Activated CD4-positive, CD25-positive, alpha-beta regulatory T cell (primary cell): ENCODE measurements at places on chromosomes 5 and 9.

DNA sequence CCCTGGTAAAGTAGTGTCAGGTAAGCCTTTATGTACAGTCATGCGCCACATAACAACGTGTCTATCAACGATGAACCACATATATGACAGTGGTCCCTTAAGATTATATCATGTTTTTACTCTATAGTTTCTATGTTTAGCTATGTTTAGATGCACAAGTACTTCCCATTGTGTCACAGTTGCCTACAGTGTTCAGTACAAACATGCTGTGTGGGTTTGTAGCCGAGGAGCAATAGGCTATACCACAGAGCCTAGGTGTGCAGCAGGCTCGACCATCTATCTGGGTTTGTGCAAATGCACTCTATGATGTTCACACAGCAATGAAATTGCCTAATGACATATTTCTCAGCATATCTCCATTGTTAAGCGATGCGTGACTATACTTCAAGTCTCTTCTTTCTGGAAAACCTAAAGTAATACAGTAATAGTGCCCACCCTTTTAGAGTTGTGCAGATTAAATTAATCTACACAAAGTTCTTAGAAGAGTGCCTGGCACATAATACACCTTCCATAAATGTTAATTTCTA lies 295.9 kb downstream of the ARHGAP26 start:
- no peak for DNase-seq

- DNase-seq: no peak
These were observed 97.9 kb downstream of the PDE8B start for GRCh38 chr5:77308154-77308960.

GRCh38 chr5:152631221-152631620 lies 226.1 kb upstream of the NMUR2 start:
- DNase-seq: no peak

GRCh38 chr9:98556511-98556910 lies 152.2 kb downstream of the GABBR2 start:
- no peak for DNase-seq

DNA sequence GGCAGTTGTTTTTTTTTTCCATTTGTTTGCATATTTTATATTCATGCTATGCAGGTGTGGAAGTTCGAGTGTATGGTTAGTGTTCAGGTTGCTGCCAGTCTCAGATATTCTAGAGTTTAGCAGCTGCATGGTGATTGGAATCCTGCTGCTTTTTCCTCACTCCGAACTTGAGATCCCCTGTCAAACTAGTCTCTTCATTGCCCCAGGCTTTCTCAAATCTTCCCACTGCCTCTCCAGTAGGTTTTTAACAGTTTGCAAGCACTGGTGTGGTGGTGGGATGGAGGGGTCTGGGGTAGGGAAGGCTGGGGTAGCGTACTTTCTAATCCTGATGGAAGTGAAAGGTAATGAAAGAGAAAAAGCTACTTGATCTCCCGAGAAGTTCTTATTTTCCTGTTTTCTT lies 112.9 kb downstream of the CHSY3 start:
- no peak for DNase-seq

DNA sequence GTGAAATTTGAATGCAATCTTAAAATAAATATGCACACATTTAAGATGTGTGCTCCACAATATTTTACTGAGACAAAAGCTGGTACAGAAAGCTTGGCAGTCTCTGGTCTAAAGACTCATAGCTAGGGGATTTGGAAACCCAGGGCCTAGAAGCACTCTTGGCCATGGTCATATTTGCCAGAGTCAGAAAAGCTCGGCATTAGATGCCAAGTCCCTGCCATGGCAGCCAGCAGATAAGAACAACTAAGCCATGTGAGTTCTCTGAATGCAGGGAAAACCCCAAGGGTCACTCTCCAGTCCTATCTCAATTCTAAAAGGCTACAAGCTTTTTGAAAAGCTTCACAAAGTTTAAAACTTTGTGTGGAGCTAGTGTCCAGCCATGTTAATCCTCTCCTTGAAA lies 119.5 kb downstream of the FAM114A2 start:
- no peak for DNase-seq

DNA sequence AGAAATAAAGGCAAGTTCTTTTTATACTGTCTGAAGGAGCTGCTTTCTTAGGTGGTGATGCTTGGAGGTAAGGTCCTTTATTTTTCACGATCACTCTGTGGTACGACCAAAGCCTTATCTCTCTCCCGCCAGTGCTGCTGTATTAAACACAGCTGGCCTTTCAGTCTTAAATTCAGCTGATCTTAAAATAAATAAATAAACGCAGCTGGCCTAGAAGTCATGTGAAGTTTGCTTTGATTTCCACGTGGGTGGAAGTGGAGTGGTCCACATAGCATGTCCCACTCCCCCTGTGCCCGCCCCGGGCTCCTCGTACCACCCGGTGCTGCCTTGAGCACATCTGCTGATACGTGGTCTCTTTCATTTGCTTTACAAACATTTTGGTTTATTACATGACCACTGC lies 260.4 kb downstream of the FANCC start:
- no peak for DNase-seq

- DNase-seq: no peak
These were observed 187.4 kb downstream of the FBXL7 start for GRCh38 chr5:15687401-15687800.

DNA sequence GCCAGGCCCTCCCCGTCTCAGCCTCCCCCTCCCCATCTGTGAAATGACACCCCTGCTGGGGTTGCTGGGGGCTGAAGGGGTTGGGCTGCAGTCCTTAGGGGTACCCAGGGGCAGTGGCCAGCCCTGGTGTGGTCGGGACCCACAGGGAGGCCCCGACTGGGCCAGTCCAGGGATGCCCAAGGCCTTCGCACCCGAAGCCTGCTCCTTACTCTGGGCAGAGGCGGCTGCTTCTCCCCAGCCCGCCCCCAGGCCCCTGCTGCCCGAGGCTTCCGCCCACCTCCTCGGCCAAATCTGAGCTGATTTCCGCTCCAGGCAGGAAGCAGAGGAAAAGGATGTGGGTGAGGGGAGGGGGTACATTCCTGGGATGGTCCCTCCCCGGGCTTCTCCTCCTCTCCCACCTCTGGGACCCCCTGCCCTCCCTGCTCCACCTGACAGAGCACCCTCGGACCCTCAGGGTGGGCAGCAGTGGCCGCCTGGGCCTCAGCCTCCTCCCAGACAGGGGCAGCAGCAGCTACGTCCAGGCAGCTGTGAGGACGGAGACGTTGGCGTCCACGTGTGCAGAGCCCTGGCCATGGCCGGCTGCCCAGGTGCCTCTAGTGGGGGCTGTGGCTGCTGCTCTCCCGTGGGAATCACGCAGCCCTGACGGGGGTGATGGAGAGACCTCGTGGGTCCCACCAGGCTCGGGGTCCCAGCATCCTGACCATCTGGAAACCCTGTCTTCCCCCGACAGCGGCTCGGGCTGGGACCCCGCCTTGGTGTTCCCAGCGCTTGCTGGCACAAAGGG lies 4.2 kb upstream of the NRARP start:
- no peak for DNase-seq

GRCh38 chr9:131673531-131673930 lies 66.3 kb downstream of the RAPGEF1 start:
- no peak for DNase-seq

- DNase-seq: no peak
These were observed 76.9 kb downstream of the ST8SIA4 start for GRCh38 chr5:100826133-100826532.

DNA sequence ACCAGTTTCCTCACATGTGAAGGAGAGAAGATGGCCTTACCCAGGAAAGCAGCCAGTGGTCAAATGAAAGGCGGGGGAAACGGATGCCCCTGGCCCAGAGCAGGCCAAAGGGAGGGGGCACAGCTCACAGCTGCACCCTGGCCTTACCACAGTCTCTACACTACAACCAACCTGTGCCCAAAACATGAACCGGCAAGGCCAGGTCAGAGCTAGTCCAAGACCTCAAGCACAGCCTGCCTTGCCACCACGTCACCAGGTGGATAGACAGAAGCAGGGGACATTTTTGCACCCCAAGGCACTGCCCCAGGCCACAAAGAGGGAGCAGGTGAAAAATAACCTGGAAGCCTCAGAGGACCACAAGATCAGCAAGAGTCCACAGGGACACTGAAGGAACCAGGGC lies 4.5 kb downstream of the GRIN1 start:
- no peak for DNase-seq

- DNase-seq: no peak
These were observed 17.8 kb downstream of the IRX4 start for GRCh38 chr5:1864896-1865440.

DNA sequence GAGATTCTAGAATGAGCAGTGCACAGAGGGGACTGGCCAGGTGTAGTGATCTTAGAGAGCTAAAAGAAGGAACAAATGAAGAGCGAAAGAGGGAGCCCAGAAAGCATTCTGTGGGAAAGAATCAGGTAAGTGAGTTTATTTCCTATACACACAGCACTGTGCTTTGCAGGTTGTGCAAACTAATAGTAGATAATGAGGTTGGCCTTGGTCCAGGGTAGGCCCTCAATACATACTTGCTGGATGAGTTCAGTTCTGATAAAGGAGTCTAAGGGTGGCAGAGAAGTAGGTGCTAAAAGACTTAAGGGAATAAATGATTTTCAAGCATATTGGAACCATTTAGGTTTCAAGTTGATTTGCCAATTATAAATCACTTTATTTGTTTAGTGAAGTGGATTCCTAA lies 122.0 kb downstream of the NPR3 start:
- DNase-seq: no peak

DNA sequence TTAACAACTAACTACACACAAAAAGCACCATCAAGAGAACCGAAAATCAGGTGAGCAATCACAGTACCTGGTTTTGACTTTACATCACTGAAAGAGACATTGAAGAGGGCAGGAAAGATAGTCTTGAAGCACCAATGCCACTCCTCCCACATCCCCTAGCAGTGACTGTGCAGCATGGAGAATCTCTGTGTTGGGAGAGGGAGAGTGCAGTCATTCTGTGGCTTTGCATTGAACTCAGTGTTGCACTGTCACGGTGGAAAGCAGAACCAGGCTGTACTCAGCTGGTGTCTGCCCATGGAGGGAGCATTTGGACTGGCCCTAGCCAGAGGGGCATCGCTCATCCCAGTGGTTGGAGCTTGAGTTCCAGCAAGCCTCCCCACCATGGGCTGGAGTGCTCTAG lies 40.4 kb downstream of the C5 start:
- no peak for DNase-seq

GRCh38 chr5:133738271-133738670 lies 125.9 kb upstream of the FSTL4 start:
- no peak for DNase-seq

GRCh38 chr9:94649100-94649819 lies 9.9 kb upstream of the FBP1 start:
- DNase-seq: no peak

DNA sequence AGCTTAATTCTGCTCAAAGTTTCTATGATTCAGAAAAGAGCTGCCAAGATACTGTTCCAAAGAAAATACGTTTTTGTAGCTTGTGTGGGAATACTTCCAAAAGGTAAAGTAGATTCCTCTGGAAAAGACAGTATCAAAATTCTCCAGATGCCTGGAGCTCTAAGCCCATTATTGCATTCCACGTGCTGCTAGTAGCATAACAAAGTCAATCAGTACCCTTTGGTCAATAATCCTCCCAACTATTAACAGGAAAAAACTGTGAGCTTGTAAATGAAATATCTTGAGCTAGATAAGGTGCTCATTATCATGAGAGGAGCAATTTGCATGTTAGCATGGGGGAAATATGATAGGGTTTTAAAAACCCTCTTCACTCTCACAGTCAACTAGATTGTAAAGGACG lies 229.5 kb upstream of the TYRP1 start:
- no peak for DNase-seq

DNA sequence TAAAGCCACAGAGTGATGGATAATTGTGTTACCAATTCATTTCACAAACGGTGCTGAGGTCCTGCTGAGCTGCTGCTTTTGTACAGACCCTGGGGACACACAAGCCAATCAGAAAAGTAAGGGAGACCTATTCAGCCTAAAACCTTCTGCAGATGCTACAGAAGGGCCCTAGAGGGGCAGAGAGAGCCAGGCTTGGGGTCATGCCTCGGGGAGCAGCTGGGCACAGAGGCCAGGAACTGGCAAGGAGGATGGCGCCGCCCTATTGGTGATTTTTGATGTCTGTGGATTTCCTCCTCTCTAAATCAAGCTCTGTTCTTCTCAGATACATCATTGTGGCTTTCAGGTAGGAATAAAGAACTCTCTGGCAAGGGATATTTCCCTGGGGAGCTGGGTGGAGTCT lies 181.9 kb downstream of the ZNF462 start:
- DNase-seq: no peak

- peak; percentile 77 for DNase-seq
These were observed 22.1 kb downstream of the PTCH1 start for GRCh38 chr9:95494416-95495371.

- DNase-seq: no peak
These were observed at the start of gene UAP1L1 for GRCh38 chr9:137077010-137077747. Gene UAP1L1 (plus strand): TSS chr9:137077517. CDS start chr9:137077533, 16 bp downstream.

- no peak for DNase-seq
These were observed 329.0 kb downstream of the ICE1 start for GRCh38 chr5:5751498-5751897.
